ENCODE measurements at places on chromosomes 2 and 18. TPM values are rescaled to one million over a fixed set of nuclear protein-coding genes. Genes with fewer than 3 reads are reported as not detected.

DNA sequence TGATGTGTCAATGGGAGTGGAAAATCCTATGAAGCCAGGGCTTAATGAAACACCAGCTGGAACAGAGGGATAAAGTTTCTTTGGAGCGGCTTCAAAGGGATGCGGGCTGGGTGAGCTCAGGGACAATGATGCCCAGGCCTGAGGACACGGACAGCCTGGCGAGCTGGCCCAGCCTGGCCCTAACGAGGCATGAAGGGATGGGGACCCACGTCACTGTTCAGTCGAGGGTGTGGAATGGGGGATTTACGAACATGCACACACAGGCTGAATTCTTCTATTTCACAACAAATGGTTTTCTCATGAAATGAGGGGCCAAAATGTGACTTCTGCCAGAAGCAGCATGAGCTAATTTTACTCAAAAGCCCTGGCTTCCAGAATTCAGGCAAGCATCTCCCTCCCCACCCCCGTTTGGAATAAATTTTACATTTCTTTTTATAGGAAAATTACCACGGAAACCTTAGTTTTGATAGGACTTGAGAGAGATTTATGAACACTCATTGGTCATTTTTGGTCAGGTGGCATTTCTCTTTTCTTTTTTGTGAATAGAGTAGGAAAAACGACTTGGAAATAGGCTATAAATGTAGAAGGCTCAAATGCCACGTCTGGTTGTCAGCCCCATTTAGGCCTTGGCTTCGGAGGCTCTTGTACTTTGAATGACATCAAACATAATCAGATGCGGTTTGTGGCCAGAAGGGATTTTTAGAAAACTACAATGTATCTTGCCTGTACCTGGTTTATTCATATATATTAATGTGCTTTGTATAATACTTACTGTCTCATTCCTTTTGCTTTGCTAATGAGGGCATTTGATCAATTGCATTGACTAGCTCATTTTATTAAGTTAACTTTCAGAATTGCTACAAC, 893.8 kb upstream of the CELF4 start:
- H3K27me3 ChIP-seq = no peaks in the 10 kb centered on the region
- H3K27ac ChIP-seq = no peak overlapping the region
- no peaks in the 10 kb centered on the region for H3K36me3 ChIP-seq
- H3K4me3 ChIP-seq = no peak overlapping the region
- no peak for DNase-seq

- DNase-seq = no peak
- H3K27ac ChIP-seq = no peak overlapping the region
- H3K4me1 ChIP-seq = no peaks in the 10 kb centered on the region
- no peak overlapping the region for H3K4me3 ChIP-seq
- H3K27me3 ChIP-seq = no peaks in the 10 kb centered on the region
Observed at GRCh38 chr2:20107776-20108175, 56.3 kb upstream of the LAPTM4A start.

- no peaks in the 10 kb centered on the region for H3K27me3 ChIP-seq
- H3K27ac ChIP-seq = no peak overlapping the region
- no peaks in the 10 kb centered on the region for H3K4me1 ChIP-seq
- H3K36me3 ChIP-seq = no peaks in the 10 kb centered on the region
Observed at GRCh38 chr18:73948497-73948896, 199.1 kb downstream of the FBXO15 start.

GRCh38 chr2:27441958-27442919, at the start of gene KRTCAP3:
Gene KRTCAP3 (plus strand): TSS chr2:27442381. CDS start chr2:27442413, 32 bp downstream.
- peaks cover 66% of the 10 kb centered on the region for H3K36me3 ChIP-seq
- H3K4me3 ChIP-seq = no peak within 1 kb of the TSS
- H3K4me1 ChIP-seq = no peaks in the 10 kb centered on the region
- DNase-seq = no peak
- no peaks in the 10 kb centered on the region for H3K27me3 ChIP-seq

GRCh38 chr18:57776354-57776753, 26.8 kb downstream of the ATP8B1 start:
- H3K27ac ChIP-seq = no peak overlapping the region
- no peaks in the 10 kb centered on the region for H3K27me3 ChIP-seq
- no peak for DNase-seq
- peaks cover 24% of the 10 kb centered on the region for H3K4me1 ChIP-seq

DNA sequence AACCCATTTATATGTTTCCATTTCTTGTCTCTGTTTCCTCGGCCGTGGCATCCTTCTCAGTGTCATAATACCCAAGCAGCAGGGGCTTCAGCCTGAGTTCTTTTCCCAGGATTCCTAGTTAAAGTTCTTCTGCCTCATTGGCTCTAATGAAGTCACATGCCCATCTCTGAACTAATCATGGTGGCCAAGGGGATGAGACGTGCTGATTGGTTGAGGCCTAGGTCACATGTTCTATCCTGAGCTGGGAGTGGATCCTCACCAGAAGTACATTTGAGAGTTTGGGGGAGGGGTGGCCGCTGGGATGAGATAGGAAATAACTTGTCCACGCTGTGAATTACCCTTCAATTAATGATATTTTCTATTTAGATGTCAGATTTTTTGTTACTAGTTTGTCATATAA, 3.8 kb upstream of the UGT1A5 start:
- H3K4me1 ChIP-seq = peaks cover 33% of the 10 kb centered on the region
- H3K27ac ChIP-seq = no peak overlapping the region
- H3K4me3 ChIP-seq = no peak overlapping the region

- H3K27ac ChIP-seq = no peak overlapping the region
- peaks cover 17% of the 10 kb centered on the region for H3K4me1 ChIP-seq
- H3K4me3 ChIP-seq = no peak overlapping the region
- no peaks in the 10 kb centered on the region for H3K36me3 ChIP-seq
- peak; percentile 21 for DNase-seq
Observed at GRCh38 chr2:74816540-74817303, 17.2 kb upstream of the HK2 start.

Gene SERPINB2
- 0.74 TPM for total RNA-seq

Measured in SJSA1 (cell line).